ENCODE measurements at places on chromosomes 7 and 10. TPM values are rescaled to one million over a fixed set of nuclear protein-coding genes. Genes with fewer than 3 reads are reported as not detected.

- no peak for DNase-seq
- peaks cover 3% of the 10 kb centered on the region for H3K27me3 ChIP-seq
- H3K36me3 ChIP-seq = no peaks in the 10 kb centered on the region
- H3K4me3 ChIP-seq = no peak overlapping the region
These were observed 146.7 kb downstream of the DNAJB6 start for GRCh38 chr7:157483515-157483914.

Gene AOC1
- total RNA-seq = 0.08 TPM

Gene ACSM6
- not detected for total RNA-seq

DNA sequence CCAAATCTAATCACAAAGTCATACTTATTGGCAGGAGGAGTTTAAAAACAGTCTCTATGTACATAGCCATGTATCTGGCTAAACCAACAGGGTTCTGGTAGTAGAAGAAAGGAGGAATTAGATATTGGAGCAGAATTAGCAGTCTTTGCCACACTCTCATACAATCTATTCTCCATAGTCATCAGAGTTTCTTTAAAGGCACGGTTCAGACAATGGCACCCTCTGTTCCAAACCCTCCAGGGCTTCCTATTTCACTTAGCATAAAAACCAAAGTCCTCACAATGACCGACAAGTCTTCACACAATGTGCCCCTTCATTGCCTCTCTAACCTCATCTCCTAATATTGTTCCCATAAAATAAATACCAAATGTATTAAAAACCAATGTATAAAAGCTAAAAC is 12.7 kb downstream of the ZNF438 start:
- no peaks in the 10 kb centered on the region for H3K36me3 ChIP-seq
- H3K4me3 ChIP-seq = no peak overlapping the region
- DNase-seq = no peak
- H3K27ac ChIP-seq = peak overlapping the region; percentile 71
- H3K4me1 ChIP-seq = peaks cover 57% of the 10 kb centered on the region

Gene ZNF239
- total RNA-seq = 3.5 TPM

- no peak overlapping the region for H3K27ac ChIP-seq
- H3K36me3 ChIP-seq = no peaks in the 10 kb centered on the region
- no peaks in the 10 kb centered on the region for H3K27me3 ChIP-seq
- no peak for DNase-seq
- no peaks in the 10 kb centered on the region for H3K4me1 ChIP-seq
These were observed 49.7 kb upstream of the ADCY1 start for GRCh38 chr7:45524445-45524844.

DNA sequence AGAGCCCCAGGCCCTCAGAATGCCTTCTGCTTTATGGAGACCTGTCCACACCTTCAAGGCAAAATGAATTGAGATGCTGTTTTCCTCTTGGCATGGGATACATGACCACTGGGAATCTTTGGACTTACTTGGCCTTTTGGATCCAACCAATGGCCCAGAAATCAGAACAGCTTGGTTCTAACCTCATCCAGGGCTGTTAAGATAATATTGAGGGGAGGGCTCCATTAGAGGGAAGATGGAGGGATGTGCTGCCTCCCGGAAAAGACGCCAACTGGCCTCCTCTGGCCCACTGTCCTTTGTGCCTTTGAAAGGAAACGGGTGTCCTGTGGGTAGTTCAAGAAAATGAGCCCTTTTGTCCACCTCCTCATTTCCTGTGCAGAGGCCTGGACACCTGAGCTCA is 530.9 kb downstream of the KCNMA1 start:
- H3K27me3 ChIP-seq = no peaks in the 10 kb centered on the region
- H3K27ac ChIP-seq = peak overlapping the region; percentile 27
- no peaks in the 10 kb centered on the region for H3K36me3 ChIP-seq
- no peak overlapping the region for H3K4me3 ChIP-seq

Gene TMEM139
- total RNA-seq = not detected

- H3K4me3 ChIP-seq = no peak overlapping the region
- no peaks in the 10 kb centered on the region for H3K27me3 ChIP-seq
- no peak overlapping the region for H3K27ac ChIP-seq
- DNase-seq = no peak
These were observed 26.6 kb downstream of the WNT8B start for GRCh38 chr10:100489396-100489795.

Gene ZNF117
- total RNA-seq = 1.1 TPM

DNA sequence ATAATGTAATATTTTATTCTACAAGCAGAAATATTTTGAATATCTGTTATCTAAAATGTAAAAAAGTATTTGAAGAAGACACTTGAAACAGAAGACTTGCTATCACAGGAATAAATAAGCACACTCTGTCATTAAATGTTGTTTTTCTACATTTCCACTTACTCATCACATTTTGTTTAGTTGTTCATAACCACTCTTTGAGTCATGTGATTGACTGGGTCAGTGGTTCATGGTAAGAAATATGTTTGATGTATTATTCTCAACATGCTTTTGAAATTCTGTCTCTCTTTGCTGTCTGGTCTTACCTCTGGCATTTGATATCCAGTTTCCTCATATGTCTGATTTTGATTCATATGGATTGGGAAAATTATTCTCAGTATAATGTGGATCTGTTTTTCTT is 171.8 kb downstream of the SUGCT start:
- no peaks in the 10 kb centered on the region for H3K4me1 ChIP-seq
- no peaks in the 10 kb centered on the region for H3K27me3 ChIP-seq
- no peak overlapping the region for H3K4me3 ChIP-seq
- H3K27ac ChIP-seq = no peak overlapping the region
- H3K36me3 ChIP-seq = no peaks in the 10 kb centered on the region
- no peak for DNase-seq

Gene C7orf33
- not detected for total RNA-seq

GRCh38 chr7:100466653-100467605 is 2.9 kb upstream of the SPACDR start:
- H3K4me3 ChIP-seq = no peak overlapping the region
- no peak overlapping the region for H3K27ac ChIP-seq
- no peaks in the 10 kb centered on the region for H3K27me3 ChIP-seq
- peaks cover 10% of the 10 kb centered on the region for H3K36me3 ChIP-seq
- H3K4me1 ChIP-seq = peaks cover 11% of the 10 kb centered on the region

DNA sequence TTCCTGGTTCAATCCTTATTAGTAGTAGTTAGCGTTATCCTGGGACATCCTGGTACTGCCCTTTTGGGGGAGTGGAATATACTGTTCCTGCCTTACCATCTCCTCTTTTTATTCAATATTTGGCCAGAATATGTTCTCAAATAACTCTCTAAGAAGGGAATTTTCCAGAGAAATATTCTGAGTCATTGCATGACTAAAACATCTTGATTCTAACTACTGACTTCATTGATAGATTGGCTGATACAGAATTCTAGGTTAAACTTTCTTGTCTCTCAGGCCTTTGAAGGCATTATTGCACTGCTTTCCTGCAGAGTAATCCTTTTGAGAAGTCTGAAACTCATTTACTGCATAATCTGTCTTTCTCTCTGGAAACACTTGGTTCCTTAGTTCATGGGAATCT is 275.5 kb upstream of the DGKB start:
- no peak overlapping the region for H3K27ac ChIP-seq
- no peak for DNase-seq
- H3K36me3 ChIP-seq = no peaks in the 10 kb centered on the region
- H3K4me1 ChIP-seq = no peaks in the 10 kb centered on the region
- H3K27me3 ChIP-seq = no peaks in the 10 kb centered on the region

- peak overlapping the region; percentile 97 for H3K4me3 ChIP-seq
- H3K27me3 ChIP-seq = no peaks in the 10 kb centered on the region
- H3K36me3 ChIP-seq = peaks cover 13% of the 10 kb centered on the region
- DNase-seq = no peak
- H3K4me1 ChIP-seq = peaks cover 11% of the 10 kb centered on the region
- H3K27ac ChIP-seq = peak overlapping the region; percentile 96
These were observed 669 bp upstream of the AP5Z1 start for GRCh38 chr7:4774658-4775249.
